Activated CD4-positive, alpha-beta T cell treated with anti-CD3 and anti-CD28 coated beads, Interleukin-2, amount 50 U/mL, for 16 hours (primary cell): ENCODE measurements at places on chromosomes 16 and 17.

GRCh38 chr16:9489835-9490467, 398.5 kb downstream of the HAPSTR1 start:
- DNase-seq: no peak

GRCh38 chr17:42872251-42872965, 21.4 kb downstream of the AOC3 start:
- no peak for DNase-seq

DNA sequence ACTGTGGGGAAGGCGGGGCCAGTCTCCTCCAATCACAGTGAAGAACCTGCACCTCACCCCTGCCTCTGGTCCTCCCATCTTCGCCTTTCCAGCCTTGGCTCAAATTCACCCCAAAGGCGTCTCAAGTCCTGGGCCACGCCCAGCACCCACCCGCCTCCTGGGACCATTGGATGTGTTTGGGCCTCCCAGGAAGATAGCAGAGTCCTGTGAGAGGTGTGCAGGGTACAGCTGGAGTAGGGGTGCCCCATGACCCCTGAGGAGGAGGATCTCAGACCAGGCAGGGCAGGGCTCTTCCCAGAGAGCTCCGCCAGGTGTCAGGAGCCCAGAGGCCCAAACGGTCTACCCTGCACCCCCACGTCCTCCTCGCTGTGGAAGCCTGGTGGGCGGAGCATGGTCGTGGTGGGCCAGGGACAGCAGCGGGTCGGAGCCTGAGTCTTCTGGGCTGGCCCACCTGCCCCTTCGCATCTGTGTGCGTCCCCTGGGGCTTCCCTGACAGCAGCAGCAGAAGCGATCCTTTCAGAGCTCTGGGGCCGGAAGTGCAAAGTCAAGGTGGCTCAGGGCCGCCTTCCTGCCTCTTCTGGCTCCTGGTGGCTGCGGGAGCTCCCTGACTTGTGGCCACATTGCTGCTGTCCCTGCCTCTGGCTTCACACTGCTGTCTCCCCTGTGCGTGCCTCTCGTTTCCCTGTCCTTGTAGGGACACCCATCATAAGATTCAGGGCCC, 34.9 kb upstream of the ZNF469 start:
- no peak for DNase-seq

DNA sequence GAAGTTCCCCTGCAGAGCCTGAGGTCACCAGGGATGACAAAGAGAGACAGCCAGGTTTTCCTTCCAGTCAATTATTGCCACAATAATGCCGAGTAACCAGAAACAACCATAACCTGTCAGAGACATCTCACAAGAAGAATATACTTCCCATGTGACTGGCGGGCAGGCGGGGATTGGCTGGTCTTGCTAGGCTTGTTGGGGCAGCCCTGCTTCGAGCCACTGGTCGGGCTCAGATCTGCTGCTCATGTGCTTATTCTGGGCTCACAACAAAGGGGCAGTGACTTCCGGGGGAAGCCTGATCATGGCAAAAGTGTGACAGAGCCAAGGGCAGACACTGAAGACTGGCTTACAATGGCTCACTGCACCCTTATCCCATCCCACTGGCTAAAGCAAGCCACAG, 48.1 kb upstream of the IRX6 start:
- no peak for DNase-seq

- no peak for DNase-seq
Measured at GRCh38 chr17:7026471-7027115, 3.7 kb downstream of the BCL6B start.

DNA sequence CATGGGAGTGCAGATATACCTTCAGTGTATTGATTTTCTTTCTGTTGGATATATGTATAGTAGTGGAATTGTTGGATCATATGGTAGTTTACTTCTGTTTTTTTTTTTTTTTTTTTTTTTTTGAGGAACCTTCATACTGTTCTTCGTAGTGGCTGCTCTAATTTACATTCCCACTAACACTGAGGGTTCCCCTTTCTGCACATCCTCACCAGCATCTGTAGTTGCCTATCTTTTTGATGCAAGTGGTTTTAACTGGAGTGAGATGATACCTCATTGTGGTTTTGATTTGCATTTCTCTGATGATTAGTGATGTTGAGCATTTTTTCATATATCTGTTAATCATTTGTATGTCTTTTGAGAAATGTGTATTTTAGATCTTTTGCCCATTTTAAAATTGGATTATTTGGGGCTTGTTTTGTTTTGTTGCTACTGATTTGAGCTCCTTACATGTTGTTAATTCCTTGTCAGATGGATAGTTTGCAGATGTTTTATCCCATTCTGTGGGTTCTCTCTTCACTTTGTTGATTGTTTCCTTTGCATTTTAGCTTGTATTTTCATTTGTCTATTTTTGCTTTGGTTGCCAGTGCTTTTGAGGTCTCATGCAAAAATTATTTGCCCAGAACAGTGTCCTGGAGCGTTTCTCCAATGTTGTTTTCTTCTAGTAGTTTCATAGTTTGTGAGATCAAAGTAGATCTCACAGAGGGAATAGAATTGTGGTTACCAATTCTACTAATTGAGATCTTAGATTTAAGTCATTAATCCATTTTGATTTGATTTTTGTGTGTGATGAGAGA, 25.0 kb upstream of the BCAS3 start:
- no peak for DNase-seq

DNA sequence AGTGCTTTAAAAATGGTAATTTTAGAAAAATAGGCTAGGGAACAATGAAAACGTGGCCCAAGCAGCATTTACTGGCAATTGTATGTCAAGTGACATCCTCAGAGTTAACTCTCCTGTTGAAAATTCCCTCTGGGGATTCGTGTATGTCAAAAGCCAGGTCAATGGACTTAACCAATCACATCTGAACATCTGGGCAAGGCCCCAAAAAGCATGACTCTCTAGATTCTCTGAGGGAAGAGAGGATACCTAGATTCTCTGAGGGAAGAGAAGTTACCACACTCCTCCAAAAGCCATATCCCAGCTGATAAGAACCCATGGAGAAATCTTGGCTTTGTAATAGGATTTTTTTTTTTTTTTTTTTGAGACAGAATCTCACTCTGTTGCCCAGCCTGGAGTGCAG, 23.5 kb downstream of the NFE2L1 start:
- DNase-seq: no peak

DNA sequence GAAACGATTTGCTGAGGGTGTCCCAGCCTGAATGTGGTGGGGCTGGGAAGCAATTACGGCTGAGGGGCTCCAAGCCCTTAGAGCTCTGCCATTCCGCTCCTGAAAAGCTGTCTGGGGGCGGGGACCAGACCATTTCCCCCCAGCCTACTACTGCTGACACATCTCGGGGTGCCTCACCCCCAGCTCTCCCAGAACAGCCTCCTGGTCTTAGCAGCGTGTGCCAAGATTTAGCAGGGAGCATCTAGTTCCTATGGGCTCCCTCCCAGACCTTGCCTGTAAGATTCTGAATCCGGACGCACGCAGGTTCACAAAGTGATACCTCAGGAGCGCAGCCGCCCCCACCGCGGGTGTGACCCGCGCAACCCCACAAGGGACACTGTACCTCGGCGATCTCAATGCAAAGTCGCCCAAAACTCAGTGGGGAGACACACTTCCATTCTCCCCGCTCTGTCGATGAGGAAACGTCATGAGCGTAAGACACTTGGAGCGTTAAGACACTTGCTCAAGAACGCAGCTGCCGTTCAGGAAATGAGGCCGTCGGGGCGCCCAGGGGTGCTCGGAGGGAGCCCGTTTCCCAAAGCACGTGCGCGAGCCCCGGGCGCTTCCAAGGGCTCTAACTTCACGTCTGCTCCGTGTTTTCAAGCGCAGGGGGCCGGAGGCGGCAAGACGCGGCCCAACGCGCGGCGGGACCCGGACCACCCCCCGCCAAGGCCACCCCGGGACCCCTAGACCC, 629 bp downstream of the GEMIN4 start:
- peak; percentile 57 for DNase-seq

DNA sequence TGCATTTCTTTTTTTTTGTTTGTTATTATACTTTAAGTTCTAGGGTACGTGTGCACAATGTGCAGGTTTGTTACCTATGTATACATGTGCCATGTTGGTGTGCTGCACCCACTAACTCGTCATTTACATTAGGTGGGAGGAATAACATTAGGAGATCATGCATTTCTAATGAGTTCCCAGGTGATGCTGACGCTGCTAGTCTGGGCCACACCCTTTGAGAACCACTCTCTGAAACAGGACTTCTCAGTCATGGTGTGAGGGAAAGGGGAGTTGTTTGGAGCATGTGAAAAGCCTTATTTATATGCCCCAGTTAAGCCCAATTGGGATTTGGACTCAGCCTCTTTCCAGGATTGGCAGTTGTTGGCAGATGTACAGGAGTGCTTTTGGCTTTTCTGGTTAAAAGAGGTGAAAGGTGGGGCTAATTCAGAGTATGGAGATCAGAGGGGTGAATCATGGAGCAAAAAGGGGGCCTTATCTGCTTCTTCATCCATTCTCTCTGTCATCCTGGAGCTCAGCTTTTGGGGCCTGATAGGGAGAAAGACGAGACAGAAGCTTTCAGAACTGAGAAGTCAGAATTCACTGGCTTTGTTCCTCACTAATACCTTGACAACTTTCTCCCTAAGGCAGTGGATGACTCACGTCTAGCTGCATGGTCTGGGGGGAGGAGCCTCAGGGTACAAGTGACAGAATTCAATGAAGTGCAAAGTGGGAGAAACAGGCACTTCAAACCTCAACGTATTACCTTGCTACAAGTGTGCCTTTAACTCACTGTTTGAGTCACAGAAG, 180.0 kb upstream of the CACNG3 start:
- peak; percentile 65 for DNase-seq

GRCh38 chr16:73065632-73066330, 17.9 kb upstream of the ZFHX3 start:
- DNase-seq: no peak

DNA sequence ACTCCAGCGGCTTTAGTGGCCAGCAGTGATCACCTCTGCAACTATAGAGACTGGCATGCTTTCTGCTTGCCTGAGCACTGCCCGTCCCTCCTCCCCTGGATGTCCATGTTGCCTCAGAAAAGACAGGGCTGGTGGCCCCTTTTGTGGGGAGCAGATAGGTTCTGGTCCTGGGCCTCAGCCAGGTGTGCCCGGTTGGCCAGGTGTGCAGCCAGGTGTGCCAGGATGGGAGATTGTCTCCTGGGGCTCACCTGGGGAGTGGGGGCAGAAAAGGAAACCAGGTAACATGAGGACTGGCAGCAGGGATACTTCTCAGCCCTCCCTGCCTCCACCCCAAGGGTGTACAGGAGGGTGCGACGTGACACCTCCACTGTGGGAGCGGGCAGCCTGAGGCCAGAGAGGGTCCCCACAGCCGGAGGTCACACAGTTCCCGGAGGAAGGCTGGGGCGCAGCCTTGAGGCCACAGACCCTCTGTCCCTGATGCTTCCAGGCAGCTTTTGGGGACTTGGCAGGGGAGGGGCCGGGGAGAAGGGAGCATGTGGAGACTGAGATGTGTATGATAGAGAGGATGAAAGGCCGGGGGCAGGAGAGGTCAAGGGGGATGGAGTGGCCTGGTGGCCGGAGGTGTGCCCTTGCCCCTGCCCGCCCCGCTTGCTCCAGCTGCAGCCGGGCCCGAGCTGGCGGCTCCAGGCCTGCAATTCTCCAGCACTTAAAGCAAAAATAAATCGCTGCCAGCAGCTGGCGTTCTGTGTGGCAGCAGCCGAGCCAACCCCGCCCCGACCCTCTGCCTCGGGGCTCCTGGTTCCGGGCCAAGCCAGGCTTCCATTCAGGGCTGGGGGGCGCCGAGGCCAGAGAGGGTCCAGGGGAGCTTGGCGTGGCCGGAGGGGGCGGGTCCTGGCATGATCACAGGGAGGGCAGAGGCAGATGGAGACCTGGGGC, 6.7 kb downstream of the KCNJ12 start:
- DNase-seq: no peak

GRCh38 chr17:9671559-9671958, 26.2 kb downstream of the USP43 start:
- no peak for DNase-seq

DNA sequence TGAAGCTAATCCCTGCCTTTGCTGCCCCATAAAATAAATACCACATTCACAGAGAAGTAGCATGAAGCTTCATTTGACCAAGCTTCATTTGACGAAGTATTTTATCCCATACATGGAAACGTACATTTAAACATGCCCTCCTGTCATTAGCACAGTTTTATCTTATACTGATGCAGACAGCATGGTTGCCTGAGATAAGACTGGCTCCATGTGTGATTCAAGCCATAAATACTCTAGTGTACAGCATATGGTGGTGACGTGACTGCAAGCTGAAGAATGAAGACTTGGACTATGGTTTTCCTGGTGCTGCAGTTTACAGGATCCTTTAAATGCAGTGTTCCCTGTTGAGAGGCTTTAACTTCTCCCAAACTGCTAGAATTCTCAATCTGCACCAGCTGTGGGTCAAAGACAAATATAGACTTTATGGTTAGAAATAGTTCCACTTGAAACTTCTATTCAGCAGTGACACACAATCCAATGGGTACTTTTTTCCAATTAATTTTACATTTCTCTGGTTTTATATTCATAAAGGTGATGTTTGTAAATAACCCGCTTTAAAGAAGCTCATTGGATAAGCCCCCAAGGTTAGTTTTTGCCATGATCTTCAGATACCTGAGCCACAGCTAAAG, 64.9 kb downstream of the CYB561 start:
- DNase-seq: no peak

- DNase-seq: no peak
Measured at GRCh38 chr16:48047720-48048119, 108.1 kb downstream of the ABCC12 start.

- no peak for DNase-seq
Measured at GRCh38 chr16:3008690-3009037, 4.1 kb upstream of the CLDN9 start.

DNA sequence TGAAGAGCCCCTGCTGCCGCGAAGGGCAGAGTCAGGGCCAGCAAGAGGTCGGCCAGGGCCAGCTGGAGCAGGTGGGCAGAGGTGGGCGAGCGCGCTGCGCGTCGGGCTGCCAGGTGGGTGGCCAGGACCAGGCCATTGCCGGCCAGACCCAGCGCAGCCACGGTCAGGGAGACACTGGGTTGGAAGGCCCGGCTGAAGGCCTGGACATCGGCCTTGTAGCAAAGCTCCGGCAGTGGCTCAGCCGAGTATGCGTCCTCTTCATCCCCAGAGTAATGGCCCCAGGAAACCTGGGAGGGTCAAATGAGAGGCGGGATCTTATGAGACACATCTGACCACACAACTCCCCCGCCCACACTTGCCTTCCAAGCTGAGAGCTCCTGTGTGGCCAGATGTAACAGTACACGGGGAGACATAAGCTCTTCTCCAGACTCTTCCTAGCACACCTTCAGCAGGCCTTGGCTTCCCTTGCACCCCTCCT, 1.3 kb downstream of the CCR10 start:
- no peak for DNase-seq

- no peak for DNase-seq
Measured at GRCh38 chr16:56771558-56772279, 41.8 kb downstream of the NUP93 start.

- DNase-seq: no peak
Measured at GRCh38 chr17:81967244-81967532, 6.2 kb upstream of the NOTUM start.

- DNase-seq: no peak
Measured at GRCh38 chr17:29603109-29603674, 10.3 kb downstream of the ANKRD13B start.
